HT1080 (cell line): ENCODE measurements at places on chromosomes 3 and 15. TPM values are rescaled to one million over a fixed set of nuclear protein-coding genes. Genes with fewer than 3 reads are reported as not detected.

- DNase-seq = no peak
Measured at GRCh38 chr3:71163198-71163918, 420.2 kb downstream of the FOXP1 start.

DNA sequence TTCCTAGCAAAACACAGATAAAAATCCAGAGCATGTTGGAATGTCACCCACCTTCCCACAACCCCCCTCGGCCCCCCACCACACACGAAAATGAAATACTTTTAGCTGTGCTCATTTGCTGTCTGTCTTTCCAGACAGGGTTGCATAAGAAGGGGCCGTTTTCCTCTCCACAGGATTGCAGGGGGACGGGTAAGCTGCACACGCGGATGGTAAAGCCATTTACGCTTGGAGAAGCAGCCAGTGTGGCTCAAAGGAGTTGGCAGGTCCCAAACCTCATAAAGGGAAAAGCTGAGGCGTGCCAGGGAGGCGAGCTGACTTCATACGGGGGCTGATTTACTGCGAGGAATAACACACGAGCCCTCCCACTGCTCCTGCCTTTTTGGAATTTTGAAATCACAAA is 47.4 kb upstream of the ITGA11 start:
- no peak for DNase-seq

GRCh38 chr3:130470126-130470525 is 46.9 kb upstream of the COL6A6 start:
- no peak for DNase-seq

DNA sequence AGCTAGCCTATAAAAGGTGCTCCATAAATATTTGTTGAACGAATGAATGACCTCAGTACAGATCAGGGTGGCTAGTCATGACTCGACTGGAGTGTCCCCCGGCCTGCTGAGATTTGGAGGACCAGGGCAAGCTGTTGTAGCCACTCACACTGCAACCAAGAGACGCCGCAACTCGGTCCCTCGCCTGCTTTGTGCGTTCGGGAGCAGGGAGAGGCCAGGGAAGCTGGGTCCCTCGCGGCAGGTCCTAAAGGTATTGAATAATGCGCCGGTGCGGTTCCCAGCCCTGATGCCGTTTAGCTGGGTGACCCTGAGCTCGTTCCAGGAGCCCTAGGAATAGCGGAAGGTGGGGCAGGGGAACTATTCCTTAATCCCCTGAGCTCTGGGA is 1.8 kb downstream of the IGDCC4 start:
- no peak for DNase-seq

DNA sequence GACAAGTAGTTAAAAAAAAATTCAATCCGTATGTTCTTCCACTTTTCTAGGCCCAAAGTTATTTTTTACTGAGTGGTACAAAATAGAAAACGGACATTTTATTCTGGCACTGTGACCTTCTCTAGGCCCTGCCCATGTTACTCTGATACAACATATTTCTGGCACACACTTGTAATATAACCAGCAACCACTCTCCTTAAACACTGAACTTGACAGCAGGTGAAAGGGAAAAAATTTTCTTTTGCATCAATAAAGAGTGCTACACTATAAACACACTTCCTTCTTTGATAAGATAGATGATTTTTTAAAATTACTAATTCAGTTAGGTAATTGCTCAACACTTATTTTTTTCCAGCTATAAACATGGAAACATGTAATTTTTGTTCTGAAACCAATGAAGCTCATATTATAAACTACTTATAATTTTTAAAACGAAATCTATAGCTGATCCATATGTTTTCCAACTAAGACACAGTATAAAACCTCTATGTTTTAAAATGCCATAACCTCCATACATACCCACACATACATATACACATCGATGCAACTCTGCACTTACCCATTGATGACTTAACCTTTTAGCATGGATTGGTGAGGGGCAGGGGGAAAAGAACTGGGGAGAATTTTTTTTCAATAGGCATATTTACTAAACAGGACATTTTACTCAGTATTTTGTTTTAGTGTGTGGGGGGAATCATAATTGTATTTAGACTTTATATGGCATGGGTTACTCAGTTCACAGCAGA is 5.3 kb upstream of the CTNNB1 start:
- no peak for DNase-seq

DNA sequence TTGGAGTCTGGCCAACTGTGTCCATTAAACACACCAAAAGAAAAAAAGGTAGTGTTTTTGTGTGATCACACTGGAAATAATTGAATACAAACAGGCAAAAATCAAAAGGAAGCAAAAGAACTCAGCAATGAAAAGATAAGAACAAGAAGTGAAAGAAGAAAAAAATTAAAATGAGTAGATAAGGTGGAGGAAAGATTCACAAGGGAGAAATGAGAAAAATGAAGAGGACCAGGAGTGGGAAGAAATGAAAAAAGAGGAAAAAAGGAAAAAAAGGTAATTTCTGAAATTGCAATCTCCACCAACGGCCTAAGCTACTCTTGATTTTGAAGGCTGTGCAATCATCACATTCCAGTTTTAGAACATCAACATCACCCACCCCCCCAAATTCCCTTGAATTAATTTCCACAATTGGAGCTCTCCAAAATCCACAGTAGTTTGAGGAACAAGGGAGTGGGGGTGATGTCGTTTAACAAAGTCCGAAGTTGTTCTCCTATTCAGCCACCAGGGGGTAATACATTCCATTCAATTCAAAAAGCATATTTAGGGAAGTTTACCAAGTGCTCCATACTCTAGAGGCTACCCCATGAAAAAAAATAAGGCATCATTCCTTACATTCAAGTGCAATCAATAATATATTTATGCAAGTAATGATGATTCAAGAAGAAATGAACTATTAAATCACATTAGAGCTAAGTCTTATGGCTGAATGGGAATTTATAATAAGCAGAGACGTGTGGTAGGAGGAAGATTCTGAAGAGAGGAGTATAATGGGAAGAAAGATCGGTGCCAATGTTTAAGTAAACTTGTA is 37.4 kb downstream of the ZNF860 start:
- DNase-seq = peak; percentile 53

- no peak for DNase-seq
Measured at GRCh38 chr3:61872077-61872706, 310.8 kb downstream of the PTPRG start.

DNA sequence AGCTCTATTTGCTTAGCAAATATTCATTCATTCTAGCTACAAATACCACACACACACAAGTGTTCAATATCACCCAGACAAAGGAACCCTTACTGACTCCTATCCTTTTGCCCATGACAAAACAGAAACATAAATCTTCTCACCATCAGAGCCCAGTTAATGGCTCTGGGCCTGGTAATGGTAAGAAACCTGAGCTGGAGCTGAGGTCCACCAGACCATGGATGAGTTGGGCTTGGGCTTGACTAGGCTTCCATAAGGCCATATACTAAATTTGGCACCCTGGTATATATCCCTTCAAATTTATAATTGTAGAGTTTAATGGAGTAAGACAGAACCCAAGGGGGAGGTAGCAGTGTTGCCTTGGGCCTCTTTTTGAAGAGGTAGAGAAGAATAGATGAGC is 29.4 kb downstream of the GPR176 start:
- DNase-seq = no peak

The SSR3 gene
- 563 and 655 TPM in 2 replicates for total RNA-seq

The SNRK gene
- 13.7 and 15.2 TPM in 2 replicates for total RNA-seq
